ENCODE measurements at places on chromosomes 6 and 20.

GRCh38 chr6:169624785-169625184, 77.0 kb downstream of the WDR27 start:
- no peak for DNase-seq

GRCh38 chr20:42741906-42742305, 447.8 kb downstream of the PTPRT start:
- no peak for DNase-seq

DNA sequence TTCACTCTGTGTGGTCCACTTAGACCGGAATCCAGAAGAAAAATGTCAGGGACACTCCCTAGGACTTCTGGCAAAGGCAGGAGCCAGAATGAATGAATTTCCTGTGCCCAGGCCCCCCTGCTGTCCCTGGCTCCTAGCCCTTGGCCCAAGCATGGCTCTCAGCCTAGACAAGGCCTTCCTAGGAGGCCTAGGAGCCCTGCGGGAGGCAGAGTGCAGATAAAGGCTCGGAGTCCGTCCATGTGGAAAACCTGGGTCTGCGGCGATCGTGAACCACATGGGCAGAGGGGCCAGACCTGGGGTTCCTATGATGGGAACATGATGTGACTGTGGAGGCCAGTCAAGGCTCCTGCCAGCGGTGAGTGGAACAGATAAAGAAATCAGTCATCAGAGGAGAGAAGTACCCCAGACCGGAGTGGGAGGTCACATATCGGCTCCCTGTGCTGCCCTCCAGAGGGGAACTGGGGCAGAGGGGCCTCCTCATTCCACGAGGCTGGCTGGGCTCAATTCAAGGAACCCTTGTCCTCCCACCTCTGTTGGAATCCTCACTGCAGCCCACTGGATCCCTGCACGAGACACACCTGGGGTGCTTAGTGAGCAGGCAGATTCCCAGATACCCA, 5.9 kb upstream of the VSTM2L start:
- DNase-seq, result no peak

DNA sequence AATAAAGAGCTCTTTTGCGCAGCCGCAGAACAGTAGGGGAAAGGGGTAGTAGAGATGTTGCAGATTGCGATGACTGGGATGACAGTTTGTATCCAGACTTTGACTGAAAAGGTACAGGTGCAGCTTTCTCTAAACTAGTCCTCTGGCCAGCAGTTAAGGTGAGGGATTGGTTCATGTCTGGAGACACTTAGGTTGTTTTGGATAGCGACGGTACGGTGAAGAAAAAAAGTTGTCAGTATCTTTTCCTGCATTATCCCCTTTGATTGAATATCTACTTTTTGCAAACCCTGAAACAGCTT, 537 bp downstream of the PRR3 start:
- peak; percentile 72 for DNase-seq

GRCh38 chr6:57275384-57275783, 42.0 kb upstream of the PRIM2 start:
- no peak for DNase-seq

DNA sequence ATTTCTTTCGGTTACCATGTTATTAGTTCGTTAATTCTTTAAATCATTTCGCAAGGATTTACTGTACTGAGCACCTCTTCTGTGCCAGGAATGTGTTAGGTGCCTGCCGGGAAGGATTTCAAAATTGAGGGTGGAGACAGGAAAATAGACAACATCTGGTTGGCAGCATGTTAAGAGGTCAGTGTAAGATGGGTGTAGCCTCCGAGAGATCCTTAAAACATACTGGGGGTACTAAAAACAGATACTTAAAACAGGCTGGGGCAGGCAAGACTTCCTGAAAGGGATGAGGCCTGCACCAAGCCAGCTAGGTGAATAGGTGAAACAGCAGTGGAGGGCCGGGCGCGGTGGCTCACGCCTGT, 178.0 kb upstream of the SGK1 start:
- no peak for DNase-seq

GRCh38 chr20:41862476-41862875, 244.3 kb upstream of the CHD6 start:
- DNase-seq, result no peak

DNA sequence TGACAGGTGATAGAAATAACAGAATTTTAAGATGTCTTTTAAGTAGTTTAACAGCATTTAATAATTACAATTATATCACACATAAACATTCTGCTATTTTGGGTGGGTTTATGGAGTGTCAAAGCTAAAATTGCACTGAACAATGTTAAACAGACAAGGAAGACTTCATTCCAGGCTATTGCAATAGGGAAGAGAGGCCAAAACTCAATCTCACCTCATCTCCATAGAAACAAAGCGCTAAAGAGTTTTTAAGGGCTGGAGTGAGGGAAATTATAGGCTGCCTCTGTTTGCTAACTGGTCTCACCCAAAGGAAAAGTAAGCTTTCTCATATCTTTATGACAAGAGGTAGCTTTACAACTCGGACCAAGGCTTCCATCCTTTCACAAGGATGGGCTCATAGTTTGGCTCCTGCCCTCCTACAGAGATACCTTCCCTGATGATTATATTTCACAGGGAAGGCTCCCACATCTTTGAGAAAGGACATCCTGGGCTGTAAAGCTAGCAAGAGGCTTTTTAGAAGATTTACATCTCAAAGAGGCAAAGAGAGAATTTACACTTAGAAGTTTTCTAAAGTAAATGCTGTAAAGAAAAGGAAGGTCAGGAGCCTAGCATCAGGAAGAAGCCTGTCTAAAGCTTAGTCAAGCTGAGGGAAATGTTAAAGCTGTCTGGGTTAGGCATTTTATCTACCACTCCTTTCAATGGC, 350.2 kb upstream of the IMPG1 start:
- no peak for DNase-seq

DNA sequence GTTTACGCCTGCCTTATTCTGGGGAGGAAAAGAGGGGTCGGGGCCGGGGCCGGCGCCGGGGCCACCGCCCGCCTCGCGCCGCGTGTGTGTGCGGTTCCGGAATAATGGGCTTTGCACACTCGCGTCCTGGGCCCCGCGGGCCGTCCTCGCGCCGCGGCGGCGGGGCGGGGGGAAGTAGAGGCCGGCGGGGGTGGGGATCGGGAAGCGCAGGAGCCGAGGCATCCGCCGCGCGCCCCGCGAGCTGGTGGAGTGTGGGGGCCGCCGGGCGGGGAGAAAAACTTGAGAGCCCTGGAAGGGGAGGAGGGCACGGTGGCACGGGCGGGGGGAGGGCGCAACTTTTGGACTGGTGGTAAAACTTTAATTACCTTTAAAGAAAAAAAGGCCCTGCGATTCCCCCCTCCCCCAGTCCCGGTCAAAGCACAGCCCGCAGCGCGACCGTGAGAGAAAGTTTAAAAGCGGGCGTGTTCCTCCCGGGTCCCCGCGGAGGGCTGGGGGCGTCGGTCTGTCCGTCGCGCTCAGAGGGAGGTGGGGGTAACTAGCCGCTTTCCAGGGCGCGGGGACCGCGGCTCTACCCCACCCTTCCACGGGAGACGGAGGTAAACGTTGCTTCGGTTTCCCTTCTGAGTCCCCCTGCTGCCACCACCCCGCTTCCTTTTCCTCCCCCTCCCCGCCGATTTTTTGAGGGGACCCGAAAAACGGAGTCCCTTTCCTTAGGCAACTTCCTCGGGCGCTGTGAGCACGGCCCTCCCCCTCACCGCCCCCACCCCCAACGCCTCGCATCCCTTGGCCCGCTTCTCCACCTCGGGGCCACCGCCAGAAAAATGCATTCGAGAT, 1.9 kb downstream of the L3MBTL3 start:
- DNase-seq, result peak; percentile 34

DNA sequence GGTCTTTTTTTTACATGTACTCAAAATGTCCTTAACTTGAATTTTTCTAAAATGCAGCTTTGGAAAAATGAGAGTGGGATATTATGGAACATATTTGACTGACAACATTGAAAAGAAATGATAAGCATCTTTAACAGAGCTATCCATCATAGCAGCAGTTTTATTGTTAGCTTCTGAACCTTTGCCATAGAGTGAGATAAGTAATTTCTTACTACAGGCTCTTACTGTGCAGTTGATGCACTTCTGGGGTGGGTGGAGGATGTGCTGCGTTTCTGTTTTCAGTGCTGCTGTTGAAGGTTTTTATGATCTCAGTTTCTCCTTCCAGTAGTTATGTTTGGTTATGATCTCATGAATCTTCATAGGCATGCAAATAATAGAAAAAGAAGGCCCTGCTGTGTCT, 267.0 kb downstream of the TMEM242 start:
- no peak for DNase-seq

- DNase-seq, result no peak
Observed at GRCh38 chr20:25323496-25324246, 67.0 kb downstream of the ABHD12 start.

GRCh38 chr6:54586251-54586650, 260.3 kb upstream of the FAM83B start:
- DNase-seq, result no peak

GRCh38 chr20:32350421-32350820, 7.7 kb upstream of the ASXL1 start:
- DNase-seq, result no peak

GRCh38 chr6:125640441-125641150, 108.8 kb upstream of the HEY2 start:
- DNase-seq, result no peak

DNA sequence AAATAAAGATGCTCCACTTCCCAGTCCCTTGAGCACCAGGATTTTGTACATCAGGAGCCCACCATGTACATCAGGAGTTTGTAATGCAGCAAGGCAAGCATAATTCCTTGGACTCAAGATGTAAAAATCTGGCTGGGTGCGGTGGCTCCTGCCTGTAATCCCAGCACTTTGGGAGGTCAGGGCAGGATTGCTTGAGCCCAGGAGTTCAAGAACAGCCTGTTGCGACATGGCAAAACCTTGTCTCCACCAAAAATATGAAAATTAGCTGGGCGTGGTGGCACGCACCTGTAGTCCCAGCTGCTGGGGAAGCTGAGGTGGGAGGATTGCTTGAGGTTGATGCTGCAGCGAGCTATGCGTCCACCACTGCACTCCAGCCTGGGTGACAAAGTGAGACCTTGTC, 16.1 kb upstream of the MAP1LC3A start:
- DNase-seq, result no peak

GRCh38 chr20:45938727-45939438, 4.4 kb downstream of the PCIF1 start:
- DNase-seq, result no peak

DNA sequence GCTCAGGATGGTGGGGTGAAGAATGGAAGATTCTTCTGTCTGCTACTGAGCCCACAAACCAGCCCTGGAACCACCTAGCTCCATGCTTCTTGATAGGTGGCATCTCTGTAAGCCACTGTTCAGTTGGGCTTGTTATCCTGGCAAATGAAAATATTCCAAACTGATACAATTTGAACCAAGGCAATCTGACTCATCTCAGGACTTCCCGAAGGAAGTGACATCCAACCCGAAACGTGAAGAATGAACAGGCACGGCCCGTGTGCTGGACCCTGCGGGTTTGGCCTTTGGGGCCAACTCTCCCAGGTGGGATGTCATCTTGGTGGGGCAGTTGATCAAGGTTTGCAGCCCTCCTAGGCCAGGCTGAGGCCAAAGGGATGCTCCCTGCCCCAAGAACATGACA, 160.3 kb downstream of the PREX1 start:
- peak; percentile 24 for DNase-seq

DNA sequence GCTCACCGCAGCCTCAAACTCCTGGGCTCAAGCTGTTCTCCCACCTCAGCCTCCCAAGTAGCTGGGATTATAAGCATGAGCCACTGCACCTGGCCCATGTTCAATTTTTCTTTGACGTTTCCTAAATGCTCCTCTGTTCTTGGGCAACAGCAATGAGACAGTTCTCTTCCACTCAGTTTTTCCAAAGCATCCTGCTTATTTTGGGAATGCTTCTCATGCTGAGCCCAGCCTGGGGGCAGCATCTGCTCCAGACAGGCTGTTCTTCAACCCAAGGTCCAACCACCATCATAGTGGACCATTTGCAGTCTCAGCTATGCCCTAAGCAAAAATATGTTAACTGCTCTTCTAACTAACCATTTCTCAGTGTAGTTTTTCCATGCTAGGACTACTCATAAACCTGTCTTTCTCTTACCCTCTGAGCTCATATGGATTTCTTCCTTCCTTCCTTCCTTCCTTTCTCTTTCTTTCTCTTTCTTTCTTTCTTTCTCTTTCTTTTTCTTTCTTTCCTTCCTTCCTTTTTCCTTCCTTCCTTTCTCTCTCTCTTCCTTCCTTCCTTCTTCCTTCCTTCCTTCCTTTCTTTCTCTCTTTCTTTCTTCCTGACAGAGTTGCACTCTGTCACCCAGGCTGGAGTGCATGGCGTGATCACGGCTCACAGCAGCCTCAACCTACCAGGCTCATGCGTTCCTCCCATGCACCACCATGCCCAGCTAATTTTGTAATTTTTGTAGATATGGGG, 48.4 kb downstream of the GCNT2 start:
- no peak for DNase-seq

DNA sequence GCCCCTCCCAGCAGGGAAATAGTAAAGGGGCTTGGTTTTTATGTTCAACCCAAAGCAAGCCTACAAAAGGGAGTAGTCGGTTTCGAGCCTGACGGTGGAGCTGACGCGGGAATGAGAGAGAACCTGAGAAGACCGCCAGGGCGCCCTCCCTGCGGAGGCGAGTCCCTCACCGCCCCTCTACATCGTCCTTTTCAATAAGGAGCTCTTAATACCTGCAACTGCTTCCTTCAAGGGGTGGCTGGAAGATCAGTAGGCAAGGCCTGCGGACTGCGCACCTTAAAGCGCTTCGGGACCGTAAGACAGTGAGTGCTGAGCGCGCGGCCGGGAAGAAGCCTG, 709 bp upstream of the ZNF76 start:
- peak; percentile 50 for DNase-seq

DNA sequence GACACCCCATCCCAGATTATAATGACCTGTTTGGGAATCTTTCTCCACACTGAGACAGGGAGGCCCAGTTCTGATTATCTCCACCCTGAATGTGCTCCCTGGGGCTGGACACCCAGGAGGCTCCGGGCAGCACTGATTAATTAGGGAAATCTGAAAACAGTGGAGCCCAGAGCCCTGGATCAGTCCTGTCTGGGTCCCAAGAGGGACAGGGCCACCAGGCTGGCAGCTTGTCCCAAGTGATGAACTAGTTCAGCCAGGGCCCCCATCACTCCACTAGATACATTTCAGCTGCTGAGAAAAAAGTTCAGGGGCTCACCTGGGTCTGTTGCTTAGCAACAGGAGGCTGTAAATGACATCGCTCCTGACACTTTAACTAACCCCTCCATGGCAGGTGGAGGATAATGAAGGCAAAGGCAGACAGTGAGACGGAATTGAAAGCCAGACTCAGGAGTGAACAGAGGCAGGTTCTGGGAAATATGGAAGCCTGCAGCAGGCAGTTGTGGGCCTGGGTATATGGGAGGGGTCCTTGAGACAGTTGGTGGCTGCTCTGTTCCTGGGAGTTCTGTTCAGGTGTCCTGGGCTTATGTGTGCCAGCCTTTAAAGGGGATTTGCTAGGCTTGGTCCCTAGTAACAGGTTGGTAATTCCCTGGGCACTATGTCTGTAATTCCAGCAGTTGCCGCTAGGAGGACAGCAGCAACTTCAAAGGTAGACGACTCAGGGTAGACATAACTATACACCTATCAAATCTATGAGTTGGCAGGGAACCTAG, 78.3 kb upstream of the CTNNBL1 start:
- DNase-seq, result peak; percentile 38

- peak; percentile 90 for DNase-seq
Observed at GRCh38 chr6:6875818-6876470, 231.8 kb upstream of the RREB1 start.

All from suppressor macrophage treated with lipopolysaccharide for 1 hour (primary cell).